ENCODE measurements at places on chromosomes 7 and 10. TPM values are rescaled to one million over a fixed set of nuclear protein-coding genes. Genes with fewer than 3 reads are reported as not detected.

The TMEM243 gene
- 111 TPM for total RNA-seq

The LIPF gene
- not detected for total RNA-seq

- no peak for DNase-seq
Observed at GRCh38 chr7:4045450-4045849, 636.6 kb upstream of the FOXK1 start.

The STRIP2 gene
- total RNA-seq = 0.35 TPM

- DNase-seq = no peak
Observed at GRCh38 chr10:3119796-3120459, 52.6 kb downstream of the PFKP start.

The GDF10 gene
- not detected for total RNA-seq

DNA sequence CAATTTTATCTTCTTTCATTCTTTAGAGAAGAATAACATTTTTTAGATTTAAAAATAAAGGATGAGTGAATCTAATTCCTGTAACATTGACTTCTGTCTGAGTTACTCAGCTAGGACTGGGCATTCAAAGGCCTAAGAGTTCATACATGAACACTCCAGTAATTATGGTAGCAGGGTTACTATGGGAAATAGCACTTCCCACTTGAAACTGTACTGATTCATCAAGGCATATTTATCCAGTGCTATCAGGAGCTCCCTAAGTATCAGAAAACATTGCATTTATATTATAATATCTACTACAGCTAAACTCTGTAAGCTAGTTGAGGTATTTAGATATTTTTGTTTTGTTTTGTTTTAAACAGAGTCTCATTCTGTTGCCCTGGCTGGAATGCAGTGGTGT, 41.8 kb downstream of the NDUFB2 start:
- DNase-seq = no peak

Data from activated B cell treated with CpG ODN at 0.5 μM for 24 hours (primary cell).